ENCODE measurements at places on chromosomes 2 and 18. TPM values are rescaled to one million over a fixed set of nuclear protein-coding genes. Genes with fewer than 3 reads are reported as not detected.

The TSGA10 gene
- 21.1 TPM for total RNA-seq

The LDLRAD4 gene
- 129 TPM for total RNA-seq

DNA sequence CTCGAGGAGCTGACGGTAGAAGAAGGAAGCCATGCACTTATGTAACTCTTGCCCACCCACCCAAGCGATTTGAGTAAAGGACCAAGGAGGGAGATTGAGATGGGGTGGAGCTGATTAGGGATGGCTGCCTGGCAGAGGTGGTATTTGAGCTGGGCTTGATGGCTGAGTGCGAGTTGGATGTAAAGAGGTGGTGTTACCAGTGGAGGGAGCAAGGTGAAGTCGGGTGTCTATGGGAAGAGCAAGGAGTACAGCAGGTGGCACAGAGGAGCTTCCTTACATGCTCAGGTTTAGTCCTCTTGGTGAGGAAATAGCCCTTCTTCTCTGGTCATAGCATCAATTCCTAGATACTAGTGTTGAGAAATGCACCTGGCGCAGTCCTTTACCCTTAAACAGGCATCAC is 294.2 kb upstream of the SKOR2 start:
- DNase-seq = no peak

DNA sequence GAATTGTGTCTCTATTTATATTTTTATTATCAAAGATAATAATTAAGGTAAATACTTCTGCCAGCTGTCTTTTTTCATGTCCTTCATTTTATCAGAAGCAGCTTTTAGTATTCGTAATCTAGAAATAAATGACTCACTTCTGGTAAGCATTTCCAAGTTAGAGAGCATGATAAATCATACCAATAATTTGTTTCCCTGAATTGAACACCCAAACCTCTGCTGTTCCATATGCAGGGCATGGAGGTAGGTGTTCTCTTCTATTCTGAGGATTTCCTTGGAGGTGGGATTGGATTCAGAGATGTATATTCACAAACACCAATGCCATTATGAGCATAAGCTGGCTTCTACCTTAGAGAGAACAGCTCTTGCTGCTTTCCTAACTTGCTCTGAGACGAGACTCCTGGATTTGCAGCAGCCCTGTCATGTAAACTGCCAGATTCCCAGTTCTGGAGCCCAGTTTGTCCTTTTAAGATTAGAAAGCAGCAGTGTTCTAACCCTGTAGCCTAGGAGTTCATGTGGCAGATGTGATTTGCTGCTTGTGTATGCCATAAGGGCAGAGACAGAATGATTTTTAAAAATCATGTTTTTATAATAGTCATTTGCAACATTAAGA is 47.5 kb downstream of the SKA1 start:
- DNase-seq = no peak

DNA sequence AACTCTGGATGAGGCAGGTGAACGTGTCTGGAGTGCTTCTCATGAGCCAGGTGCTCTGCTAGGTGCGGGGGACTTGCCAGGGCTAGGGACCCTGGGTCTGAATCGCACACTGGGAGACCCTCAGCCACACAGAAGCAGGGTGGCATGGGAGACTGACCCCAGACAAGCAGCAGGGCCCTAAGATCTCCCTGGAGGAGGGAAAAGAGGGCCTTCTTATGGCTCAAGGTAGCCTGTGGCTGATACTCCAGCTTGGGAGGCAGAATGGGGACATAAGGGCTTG is 12.8 kb upstream of the CIB4 start:
- DNase-seq = no peak

DNA sequence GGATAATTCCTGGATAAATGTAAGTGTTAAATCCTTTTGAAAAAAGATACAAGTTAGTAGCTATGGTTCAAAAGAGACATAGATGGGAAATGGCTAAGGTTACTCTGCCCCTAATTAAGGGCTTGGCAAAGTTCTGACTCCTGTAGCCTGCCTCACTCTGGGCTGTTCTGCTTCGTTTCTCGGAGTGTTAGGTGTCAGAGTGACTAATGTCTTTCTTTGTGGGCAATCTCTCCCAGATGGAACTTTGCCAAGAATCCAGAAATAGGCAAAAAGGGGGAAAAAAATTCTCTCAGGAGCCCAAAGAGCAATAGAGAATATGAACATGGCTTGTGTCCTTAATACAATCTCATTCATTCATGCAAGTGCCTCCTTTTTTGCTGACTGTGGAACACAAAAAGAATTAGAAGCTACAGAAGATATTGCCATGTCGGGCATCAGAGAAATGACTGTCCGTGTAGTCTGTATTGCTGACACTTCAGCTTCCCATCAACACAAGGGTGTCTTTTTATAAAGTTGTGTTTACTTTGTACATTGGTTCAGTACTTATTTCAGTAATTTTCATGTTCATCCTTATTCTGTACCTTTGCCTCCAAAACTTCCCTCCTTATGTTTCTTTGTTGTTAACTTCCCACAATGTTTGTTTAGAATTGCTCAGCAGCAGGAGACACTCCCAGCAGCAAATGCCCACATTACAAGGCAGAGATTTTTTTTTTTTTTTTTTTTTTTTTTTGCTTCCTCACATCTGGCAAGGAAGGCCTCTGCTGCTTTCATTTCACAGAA is 134.0 kb downstream of the FTCDNL1 start:
- DNase-seq = no peak

Measured in occipital lobe (tissue), 3 donors.